Activated CD4-positive, alpha-beta T cell treated with anti-CD3 and anti-CD28 coated beads for 36 hours (primary cell): ENCODE measurements at places on chromosomes 6 and 20. TPM values are rescaled to one million over a fixed set of nuclear protein-coding genes. Genes with fewer than 3 reads are reported as not detected.

DNA sequence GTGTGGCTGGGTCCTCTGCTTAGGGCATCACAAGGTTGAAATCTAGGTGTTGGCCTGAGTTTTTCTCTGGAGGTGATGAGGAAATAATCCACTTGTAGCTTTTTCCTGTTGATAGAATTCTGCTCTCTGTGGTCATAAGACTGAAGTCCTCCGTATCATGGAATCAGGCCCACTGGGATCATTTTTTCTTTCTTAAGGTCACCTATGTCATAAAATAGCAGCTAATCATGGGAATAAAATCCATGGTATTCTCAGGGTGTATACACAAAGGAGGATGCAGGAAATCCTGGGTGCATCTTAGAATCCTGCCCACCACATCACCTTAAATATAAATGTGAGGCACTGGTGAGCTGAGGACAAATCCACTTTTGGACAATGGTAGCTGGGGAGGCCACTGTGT is 72.7 kb downstream of the PRDM1 start:
- no peaks in the 10 kb centered on the region for H3K36me3 ChIP-seq
- H3K27ac ChIP-seq, result no peak overlapping the region
- H3K27me3 ChIP-seq, result peaks cover 6% of the 10 kb centered on the region
- H3K4me1 ChIP-seq, result peaks cover 18% of the 10 kb centered on the region
- H3K4me3 ChIP-seq, result no peak overlapping the region

GRCh38 chr20:2805689-2806350 is 5.4 kb upstream of the CPXM1 start:
- DNase-seq, result no peak
- H3K27ac ChIP-seq, result no peak overlapping the region
- H3K27me3 ChIP-seq, result peaks cover 56% of the 10 kb centered on the region
- H3K36me3 ChIP-seq, result no peaks in the 10 kb centered on the region

DNA sequence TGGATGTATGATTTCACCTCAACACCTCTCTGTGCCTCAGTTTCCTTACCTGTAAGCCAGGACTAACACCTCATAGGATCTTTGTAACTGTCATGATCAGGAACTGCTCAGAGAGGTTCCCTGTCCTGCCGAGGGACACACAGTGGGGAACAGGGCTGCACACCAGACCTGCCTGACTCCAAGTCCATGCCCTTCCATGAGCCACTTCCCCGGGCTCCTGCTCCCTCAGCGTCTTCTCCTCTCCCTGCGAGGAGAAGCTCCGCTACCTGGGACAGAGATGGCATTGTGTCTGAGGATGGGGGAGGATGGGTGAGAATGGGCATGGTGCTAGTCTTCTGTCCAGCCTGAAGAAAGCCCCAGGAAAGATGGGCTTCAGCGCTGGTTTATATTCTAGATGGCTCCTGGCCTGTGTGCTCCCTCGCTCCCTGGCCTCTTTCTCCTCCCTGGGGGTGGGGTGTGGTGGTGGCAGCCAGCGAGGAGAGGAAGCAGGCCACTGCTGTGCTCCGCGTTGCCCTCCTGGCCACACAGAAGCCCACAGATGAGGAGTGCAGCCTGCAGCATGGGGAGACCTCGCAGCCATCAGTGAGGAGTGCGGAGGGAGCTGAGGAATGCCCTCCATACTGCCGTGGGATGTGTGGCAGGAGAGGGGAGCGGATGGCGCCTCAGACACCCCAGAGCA is 67.1 kb downstream of the NOL4L start:
- no peaks in the 10 kb centered on the region for H3K27me3 ChIP-seq
- H3K4me3 ChIP-seq, result no peak overlapping the region
- H3K4me1 ChIP-seq, result peaks cover 58% of the 10 kb centered on the region
- DNase-seq, result no peak

HLA-DQA1 gene
- 0.61 TPM for total RNA-seq

RNF8 gene
- 20.6 TPM for total RNA-seq

CPXM1 gene
- total RNA-seq, result 2.7 TPM
